ENCODE measurements at places on chromosomes 12 and 14.

GRCh38 chr12:107429006-107429705 lies 256.4 kb upstream of the PWP1 start:
- no peak for DNase-seq

GRCh38 chr14:106556665-106557289 lies 1030.4 kb downstream of the TMEM121 start:
- DNase-seq: peak; percentile 64

DNA sequence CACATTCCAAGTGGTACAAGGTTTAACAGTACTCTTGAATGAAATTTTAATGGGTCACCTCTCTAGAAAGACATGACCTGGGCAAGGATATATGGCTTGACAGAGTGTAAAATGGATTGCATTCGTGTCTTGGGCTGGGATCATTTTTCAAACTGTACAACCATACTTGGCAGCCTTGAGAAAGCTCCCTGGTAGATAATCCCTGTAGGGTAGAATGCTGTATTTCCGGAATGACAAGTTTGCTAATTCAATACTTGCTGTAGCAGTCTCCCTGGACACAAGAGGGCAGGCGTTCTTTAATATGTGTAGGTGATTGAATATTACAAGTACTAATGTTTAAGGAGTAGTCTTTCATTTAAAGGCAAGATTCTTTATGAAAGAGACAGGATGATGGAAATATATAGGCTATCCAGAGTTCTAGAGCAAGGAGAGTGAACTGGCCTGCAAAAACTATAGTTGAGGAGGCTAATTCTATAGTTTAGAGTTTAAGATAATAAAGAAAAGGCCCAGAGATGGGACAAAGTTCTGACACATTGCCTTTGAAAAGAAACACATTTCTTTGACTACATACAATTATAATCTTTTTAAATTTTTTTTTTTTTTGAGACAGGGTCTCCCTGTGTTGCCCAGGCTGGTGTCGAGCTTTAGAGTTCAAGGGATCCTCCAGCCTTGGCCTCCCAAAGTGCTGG lies 53.4 kb downstream of the PLBD1 start:
- DNase-seq: no peak

- no peak for DNase-seq
Observed at GRCh38 chr12:122058549-122059149, 19.9 kb upstream of the MLXIP start.

DNA sequence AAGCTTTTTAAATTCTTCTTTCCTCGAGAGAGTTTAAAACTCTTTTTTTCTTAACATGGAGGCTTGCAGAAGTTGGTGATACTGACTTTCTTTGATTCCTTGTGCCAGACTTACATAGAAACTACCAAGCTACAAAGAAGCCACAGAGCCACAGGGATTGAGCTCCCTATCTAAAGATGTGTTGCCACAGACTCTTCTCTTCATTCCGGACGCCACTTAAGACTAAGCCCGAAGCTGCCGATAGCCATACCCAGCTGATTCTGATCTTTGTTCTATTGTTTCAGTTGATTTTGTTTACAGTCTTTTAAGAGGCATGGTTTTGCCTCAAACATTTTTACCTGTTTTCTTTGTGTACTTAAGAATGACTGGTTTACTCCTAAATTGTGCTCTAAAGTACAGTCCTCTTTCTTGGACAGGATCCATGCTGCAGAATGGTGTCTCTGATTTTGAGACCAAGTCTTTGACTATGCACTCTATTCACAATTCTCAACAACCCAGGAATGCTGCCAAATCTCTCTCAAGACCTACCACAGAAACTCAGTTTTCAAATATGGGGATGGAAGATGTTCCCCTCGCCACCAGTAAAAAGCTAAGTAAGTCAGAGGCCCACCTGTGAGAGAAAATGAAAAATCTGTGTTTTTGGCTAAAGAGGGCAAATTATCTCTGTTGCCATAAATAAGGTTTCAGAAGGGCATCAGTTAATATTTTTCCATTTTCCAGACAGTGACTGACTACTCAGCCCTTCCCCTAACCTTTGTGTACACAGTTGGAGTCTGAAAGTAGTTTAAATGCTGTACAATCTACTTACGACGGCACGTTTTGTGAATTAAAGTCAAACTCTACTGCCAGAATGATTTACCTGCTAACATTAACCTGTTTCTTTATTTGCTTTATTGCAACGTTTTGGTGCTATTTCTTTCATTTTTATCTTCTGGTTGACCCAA lies 42.1 kb upstream of the KCNH3 start:
- DNase-seq: no peak

DNA sequence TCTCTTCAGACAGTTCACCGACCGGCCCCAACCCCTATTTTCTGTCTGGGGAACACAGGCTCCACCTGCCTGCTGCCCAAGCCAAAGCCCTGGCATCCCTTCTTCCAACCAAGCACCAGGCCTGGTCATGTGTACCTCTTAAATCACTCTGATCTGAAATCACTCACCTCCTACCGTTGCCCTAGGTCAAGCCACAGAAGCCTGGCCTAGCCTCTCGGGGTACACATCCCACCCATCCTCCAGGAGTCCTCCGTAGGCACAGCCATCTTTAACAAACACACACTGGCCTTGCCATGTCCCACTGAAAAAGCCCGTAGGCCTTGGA lies 81.8 kb downstream of the IRF2BPL start:
- DNase-seq: no peak

GRCh38 chr14:28754209-28754985 lies 12.2 kb upstream of the FOXG1 start:
- no peak for DNase-seq

DNA sequence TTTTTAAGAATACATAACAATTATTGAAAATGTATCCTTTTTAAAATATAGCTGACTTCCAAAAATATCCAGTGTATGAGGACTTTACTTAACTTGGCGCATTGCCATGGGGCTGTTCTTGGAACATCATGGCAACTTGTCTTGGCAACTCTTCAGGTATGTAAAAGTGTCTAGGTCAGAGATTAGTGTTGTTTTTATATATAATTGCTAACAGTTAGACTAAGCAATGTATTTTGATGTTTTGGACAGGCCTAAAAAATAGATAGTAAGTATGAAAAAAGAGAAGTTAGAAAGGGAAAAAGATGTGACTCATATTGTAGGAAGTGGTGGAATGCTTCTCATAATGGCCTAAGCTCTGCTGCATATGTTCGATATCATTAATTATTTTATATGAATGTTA lies 70.9 kb downstream of the MON2 start:
- no peak for DNase-seq

- no peak for DNase-seq
Observed at GRCh38 chr12:131862994-131863710, 31.3 kb upstream of the ULK1 start.

GRCh38 chr14:54805445-54806322 lies 96.9 kb downstream of the GCH1 start:
- DNase-seq: peak; percentile 50

GRCh38 chr12:12072064-12072760 lies 1.5 kb downstream of the BCL2L14 start:
- no peak for DNase-seq

GRCh38 chr14:101500061-101500460 lies 61.2 kb upstream of the DIO3 start:
- no peak for DNase-seq

DNA sequence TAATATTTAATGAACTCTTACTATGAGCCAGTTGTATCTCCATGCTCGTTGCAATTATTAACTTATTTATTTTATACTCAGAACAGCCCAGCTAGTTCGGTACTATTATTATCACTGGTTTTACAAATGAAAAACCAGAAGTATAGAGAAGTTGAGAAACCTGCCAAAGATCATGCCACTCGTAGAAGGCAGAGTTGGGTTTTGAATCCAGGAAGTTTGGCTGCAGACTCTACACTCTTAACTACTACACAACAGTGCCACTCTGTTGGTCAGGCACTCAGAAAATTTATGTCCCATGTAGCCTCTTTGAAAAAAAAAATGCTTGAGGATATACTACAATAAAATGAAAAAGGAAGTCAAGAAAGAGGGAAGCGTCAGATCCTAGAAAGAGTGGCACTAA lies 71.5 kb upstream of the ARID2 start:
- DNase-seq: no peak

DNA sequence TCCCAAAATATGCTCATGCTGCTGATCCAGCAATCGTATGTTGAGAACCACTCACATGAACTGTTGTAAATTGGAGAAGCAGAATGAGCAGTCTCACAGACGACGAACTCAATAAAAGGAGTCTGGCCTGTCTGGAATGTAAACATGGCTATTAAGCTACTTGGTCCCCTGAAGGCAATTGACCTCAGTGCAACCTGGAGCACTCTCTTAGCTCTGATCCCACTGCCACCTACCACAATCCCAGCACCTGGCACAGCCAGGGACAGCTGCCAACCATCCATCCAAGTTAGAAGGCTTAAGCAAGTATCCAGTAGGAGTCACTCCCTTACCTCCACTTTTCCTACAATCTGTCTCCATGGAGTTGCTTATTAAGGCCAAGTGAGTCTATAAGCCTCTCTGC lies 406.9 kb upstream of the CLEC14A start:
- DNase-seq: no peak

GRCh38 chr12:57151741-57152630 lies 4.6 kb upstream of the LRP1-AS start:
- no peak for DNase-seq

GRCh38 chr12:89880690-89881350 lies 172.2 kb upstream of the ATP2B1 start:
- DNase-seq: no peak

DNA sequence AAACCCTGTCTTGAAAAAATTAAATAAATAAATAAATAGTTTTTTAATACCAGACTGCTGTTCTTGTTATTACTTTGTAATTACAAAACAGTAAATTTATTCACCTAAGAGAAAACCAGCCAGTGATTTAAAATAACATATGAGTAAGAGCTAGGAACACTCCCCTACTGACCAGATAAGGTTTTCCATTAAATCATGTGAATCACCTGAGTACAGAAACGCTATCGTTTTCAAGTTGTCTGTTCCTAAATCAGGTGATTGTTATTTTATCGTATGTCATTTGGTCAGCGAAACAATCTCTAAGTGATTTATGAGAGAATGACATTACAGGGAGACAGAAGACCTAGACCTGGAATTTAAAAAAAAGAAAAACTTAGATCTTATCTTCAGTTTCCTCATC lies 47.3 kb downstream of the RPS29 start:
- no peak for DNase-seq

GRCh38 chr14:104268295-104268694 lies 129.9 kb downstream of the KIF26A start:
- no peak for DNase-seq

DNA sequence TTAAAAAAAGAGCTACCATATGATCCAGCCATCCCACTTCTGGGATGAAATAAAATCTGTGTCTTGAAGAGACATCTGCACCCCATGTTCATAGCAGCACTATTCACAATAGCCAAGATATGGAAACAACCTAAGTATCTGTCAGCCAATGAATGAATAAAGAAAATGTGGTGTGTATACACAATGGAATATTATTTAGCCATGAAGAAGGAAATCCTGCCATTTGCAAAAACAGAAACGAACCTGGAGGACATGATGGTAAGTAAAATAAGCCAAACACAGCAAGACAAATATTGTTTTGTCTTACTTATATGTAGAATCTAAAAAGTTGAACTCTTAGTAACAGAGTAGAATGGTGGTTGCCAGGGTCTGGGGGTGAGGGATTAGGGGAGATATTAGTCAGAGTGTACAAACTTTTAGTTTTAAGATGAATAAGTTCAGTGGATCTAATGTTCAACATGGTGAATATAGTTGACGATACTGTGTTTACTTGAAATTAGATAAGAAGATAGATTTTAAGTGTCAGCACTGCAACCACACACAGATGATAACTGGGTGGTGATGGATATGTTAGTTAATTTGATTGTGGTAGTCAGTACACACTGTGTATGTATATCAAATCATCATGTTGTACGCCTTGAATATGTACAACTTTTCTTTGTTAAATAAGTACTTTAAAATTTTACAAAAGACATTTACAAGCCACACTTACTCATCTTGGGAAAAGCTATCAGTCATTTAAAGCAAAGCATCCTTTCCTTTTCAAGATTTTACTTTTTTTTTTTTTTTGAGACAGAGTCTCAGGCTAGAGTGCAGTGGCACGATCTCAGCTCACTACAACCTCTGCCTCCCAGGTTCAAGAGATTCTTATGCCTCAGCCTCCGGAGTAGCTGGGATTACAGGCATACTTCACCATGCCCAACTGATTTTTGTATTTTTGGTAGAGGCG lies 89.9 kb downstream of the BICD1 start:
- DNase-seq: no peak

- DNase-seq: no peak
Observed at GRCh38 chr14:73764406-73765280, 50.5 kb upstream of the PNMA1 start.

- no peak for DNase-seq
Observed at GRCh38 chr12:24803430-24804245, 145.3 kb downstream of the BCAT1 start.

- no peak for DNase-seq
Observed at GRCh38 chr14:77601846-77602619, 14.4 kb downstream of the SPTLC2 start.

DNA sequence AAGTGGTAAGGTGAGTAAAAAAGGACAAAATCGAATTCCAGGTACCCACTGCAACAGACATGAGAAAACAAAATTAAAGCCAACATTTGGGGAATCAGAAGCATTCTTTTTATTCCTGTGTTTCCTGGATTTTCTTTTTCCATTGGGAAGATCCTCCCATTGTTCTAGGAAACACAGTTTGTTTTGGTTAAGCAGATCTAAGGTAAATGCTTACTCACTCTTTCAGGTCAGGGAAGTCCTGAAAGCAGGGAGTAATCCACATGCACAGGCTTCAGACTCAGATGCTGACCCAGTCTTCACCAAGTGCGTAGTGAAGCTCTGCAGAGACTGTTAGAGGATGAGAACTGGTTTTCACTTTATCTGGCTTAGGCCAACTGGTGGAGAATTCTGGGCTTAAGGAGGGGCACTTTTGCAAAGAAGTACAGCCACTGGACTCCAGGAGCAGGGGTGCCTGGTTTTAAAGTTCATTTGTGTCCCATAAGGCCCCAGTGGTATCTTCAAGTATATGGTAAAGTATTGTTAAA lies 57.7 kb downstream of the RPAP3 start:
- DNase-seq: no peak

DNA sequence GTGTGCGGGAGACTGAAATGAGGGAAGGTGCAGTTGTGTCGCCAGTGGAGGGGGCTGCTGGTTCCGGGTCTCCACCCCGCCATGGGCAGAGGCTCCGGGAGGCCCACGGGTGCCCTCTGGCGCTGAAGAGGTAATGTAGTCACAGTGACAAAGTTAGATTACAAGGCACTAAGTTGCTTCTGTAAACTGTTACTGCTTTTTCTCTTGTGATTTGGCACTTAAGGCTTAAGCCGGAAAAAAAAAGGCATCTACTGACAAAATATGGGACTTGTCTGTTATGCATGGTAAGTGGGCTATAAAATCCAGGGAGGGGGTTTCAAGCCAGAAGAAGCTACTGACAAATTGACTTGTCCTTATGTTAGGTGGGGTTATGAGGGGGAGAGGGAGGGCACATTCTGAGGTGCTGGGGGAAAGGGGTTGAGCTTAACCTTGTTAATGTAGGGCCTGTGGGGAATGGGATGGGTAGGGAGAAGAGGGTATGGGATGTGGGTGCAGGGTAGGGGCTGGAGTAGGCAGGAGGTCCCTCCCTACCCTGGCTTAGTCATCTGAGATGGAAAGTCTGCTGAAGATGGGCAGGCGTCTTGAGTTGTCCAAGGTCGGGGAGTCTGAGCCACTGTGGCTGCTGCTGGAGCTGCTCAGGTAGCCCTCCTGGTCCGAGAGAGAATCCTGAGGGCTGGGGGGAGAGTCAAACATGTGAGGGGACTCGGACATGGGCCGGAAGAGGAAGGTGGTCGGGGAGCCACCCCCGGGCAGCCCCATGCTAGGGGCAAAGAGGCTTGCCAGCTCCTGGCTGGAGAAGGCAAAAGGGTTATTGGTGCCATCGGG lies 3.7 kb downstream of the ZFP36L1 start:
- peak; percentile 75 for DNase-seq

- no peak for DNase-seq
Observed at GRCh38 chr12:59122784-59123183, 202.5 kb upstream of the LRIG3 start.

Data from activated CD4-positive, CD25-positive, alpha-beta regulatory T cell treated with anti-CD3 and anti-CD28 coated beads, Interleukin-2, amount 50 U/mL, for 16 hours (primary cell).